ENCODE measurements at places on chromosomes 11 and 22.

DNA sequence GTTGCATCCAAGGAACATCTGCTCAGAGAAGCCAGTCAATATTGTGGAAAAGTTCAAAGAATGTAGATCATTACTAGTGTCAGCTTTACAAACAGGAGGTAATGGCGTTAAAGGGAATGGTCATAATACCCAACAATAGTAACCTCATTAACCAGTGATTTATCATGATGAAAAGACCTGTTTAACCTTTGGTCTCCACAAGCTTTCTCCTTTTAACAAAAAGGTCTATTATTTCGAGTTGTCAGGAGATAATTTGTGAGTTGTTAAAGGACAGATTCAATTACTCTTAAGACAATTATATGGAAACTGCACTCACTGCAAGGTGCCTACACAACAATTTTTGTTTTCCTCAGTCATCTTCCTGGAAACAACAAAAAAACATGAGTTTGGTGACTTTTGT, 73.8 kb upstream of the HTATIP2 start:
- no peak for DNase-seq

GRCh38 chr22:30182350-30182745, 64.2 kb downstream of the LIF start:
- no peak for DNase-seq

DNA sequence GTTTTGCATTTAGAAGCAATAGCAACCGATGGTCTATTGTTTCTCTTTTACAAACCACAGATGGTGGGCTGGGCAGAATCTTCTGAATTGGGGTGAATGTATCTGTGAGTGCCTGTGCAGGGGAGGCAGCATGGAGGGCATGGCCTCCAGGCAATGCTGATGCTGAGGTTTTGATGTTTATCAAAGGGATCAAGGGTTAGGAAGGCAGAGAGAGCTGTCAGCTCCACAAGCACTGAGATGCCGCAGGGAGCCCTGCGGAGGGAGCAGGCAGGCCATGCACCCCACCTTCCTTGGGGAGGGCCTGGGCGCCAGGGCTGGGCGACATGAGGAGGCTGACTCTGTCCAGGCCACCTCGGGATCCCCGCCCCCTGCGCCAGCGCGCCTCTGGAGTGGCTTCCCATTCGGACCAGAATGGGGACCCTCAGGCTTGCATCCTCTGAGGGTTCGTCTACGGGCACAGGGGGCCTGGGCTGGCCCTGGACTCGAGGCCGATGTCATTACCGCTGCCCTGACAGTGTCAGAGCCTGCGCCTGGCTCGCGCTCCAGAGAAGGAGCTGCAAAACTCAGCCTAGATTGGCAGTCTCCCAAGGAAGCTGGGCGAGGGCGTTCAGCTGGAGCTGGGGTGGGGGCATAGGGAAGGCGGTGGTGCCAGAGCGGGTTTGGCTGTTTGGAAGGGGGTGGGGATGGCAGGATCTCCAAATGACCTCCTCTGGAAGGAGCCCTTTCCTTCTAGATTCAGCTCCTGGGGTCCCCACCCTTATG, 13.9 kb upstream of the TH start:
- DNase-seq, result no peak

- no peak for DNase-seq
These were observed 79.2 kb upstream of the CEP126 start for GRCh38 chr11:101835506-101836063.

DNA sequence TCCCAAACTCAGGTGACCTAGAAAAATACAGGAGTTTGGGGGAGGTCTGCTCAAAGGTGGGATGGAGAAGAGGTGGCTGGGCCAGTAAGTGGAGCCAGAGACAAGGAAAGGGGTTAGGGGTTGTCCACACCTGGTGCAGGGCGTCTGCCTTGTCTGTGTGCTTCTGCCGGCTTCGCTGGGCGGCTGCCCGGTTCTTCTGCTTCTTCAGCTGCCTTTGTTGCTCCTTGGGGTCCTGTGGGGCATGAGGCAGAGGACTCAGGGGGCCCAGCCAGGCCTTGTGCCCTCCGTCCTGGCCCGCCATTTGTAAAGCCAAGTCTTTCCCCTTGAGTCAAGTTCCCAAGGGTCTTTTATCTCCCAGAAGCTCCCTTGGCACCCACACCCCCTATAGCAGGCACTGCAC, 2.5 kb downstream of the BATF2 start:
- no peak for DNase-seq

DNA sequence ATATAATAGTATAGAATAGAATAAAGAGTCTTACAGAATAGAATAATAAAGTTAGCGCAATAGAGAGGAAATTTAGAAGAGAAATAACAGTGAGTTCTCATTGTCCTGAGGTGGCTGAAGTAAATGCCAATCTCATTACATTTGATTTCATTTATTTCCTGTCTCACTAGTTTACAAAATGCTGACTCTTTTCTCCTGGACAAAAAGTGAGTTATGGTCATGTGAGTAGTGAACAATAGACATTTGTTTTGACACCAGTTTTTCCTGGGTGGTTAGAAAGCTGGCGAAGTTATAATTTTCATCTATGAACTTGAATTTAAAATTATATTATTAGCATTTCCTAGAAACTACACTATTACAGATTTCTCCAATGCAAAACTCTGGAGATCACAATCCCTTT, 143.7 kb downstream of the TYR start:
- DNase-seq, result no peak

- no peak for DNase-seq
These were observed 31.7 kb upstream of the KRTAP5-6 start for GRCh38 chr11:1665313-1665712.

GRCh38 chr11:73401217-73401923, 25.2 kb downstream of the RELT start:
- no peak for DNase-seq

DNA sequence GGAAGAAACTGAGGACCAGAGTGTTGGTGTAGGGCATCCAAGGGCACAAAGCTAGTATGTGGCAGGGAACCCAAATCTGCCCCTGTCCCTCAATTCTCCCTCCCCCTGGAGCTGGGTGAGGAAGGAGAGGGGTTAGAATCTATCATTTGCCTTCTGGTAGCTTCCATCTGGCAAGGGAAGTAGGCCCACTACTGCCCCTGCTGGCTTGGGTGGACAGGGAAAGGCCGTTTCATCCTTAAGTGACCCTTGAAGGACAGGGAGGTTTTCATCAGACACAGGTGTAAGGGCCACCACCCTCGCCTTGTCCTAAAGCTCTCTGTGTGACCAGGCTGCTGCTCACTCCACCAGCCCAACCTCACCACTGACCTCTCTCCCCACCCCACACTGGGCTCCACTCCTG, 22.1 kb downstream of the NECTIN1 start:
- no peak for DNase-seq

DNA sequence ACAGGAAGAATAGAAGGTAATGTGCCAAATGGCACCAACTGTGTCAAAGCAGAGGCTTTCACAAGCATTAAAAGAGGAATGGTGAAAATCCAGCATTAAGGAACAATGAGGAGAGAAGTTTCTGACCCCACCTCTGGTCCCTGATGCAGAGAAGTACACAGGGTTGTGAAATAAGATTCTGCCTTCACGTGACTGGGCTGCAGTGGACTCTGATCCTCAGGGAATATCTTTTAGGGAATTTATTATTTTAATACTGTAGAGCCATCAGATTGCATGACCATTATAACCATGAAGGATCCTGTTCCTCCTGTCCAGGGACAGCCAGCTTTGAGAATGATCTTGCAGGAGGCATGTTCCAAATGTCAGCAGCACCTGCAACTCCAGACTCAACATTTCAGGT, 74.4 kb upstream of the FAR1 start:
- no peak for DNase-seq

DNA sequence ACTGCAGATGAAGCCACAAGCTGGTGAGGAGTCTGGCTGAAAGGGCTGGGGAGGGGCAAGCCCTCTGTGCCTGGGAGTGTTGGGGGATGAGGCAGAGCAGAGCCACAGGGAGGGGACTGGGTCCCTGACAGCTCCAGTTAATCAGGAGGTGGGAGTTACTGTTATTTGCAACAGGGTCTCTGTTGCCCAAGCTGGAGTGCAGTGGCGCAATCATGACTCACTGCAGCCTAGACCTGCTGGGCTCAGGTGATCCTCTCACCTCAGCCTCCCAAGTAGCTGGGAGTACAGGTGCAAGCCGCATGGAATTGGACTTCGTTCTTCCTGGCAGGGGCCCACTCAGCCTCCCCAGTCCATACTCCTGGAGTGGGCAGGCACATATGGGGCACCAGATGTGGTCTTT, 7.7 kb downstream of the SCN2B start:
- DNase-seq, result no peak

DNA sequence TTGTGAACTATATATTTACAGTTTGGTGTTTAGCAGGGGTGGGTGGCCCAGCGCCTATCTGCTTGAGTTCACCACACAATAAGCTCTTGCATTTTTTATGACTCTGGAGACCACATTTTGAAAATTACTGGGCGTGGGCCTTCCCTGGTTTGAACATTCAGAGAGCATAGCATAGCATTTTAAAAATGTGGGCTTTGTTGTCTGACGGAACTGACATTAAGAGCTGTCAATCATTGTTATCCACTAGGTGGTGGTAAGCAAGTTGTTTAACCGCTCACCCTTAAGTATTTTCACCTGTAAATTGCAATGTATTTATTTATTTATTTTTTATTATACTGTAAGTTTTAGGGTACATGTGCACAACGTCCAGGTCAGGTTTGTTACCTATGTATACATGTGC, 1.0 kb downstream of the NLRP14 start:
- DNase-seq, result no peak

GRCh38 chr22:19767427-19768341, 7.1 kb downstream of the TBX1 start:
- no peak for DNase-seq

DNA sequence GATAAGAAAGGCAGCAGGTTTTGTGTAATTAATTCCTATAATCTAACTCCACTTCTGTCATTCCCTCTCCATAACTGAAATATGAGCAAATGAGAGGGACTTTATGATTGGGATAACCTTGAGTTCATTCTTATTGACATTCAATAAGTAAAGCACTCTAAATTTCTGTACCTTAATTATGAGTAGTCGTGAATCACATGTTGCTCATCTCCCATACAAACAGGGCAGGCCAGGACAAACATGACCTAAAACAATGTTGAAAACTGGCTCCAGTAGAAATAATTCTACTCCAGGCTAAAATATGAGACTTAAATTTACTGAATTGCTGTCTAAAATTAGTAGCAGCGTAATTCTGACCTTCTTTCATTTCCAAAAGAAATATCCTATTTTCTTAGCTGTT, 505.4 kb downstream of the NELL1 start:
- DNase-seq, result no peak

DNA sequence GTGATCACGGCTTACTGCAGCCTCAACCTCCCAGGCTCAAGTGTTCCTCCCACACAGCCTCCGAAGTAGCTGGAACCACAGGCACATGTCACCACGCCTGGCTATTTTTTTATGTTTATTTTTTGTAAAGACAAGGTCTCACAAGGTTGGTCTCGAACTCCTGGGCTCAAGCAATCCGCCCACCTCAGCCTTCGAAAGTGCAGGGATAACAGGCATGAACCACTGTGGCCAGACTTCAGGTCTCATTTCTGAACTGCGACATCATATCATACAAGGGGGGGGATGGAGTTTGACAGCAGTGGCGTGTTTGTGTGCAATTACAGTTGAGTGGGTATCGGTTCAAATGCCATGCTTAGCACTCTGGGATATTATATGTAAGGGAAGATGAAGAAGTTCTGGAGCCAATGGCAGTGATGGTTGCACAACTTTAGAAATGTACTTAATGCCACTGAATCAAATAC, 6.9 kb downstream of the NAALADL1 start:
- no peak for DNase-seq

DNA sequence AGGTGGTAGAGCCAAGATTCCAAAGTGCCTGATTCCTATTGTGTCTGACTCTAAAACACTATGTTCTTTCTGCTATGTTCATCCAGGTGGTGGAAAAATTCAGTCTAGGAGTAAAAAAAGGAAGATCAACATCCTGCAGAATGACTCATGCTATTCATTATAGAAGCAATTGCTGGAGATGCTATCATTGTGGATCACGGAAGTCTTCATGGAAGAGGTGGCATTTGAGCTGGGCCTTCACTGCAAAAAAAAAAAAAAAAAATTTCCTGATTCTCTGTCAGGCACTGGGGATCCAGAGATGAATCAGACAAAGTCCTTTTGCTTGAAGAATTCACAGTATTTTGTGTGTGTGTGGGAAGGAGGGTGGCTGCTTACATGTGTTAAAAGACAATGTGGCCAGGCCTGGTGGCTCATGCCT, 1.4 kb upstream of the UVRAG start:
- no peak for DNase-seq

DNA sequence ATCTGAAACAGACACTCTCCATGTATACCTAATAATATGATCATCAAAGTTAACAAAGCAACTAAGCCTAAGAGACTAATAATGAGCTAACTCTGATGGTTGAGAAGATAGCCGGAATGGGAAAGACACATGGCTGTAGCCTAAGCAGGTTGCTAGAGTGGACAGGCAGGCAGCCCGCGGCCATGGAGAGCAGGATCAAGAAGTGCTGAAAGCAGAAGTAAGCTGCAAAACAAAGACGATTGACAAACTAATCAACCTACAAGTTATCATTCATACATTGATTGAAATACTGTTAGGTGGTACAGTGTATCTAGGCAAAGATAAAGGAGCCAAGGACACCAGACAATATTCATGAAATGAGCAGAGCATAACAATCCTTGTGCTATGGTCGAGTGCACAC, 29.3 kb downstream of the SLN start:
- no peak for DNase-seq

DNA sequence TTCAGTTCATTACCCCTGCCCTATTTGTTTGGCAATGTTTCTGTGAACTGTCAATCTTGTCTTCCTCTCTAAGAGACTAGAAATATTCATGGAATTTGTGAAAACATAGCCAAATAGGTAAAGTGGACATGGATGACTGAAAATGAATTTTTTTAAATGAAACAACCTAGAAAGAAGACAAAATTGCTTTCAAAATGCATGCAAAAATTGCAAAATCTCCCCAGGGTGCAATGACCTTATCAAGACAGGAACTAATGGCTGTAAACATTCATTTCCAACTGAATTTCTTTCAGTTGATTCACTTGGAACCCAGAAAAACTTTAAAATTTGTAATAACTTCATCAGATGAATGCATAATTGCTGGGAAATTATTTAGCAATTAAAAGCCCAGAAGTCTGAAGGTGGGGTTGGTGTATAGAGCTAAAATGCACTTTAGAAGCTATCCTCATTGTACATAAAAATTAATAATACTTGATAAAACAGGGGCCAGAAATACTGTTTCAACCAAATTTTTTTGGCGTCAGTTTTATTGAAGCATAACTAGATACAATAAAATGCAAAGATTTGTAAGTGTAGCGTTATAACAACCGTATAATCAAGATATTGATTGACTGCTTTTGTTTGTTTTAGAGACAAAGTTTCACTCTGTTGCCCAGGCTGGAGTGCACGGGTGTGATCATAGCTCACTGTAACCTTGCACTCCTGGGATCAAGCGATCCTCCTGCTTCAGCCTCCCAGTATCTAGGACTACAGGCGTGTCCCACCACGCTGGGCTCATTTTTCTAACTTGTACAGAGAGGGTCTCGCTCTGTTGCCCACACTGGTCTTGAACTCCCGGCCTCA, 27.6 kb upstream of the SLC35C1 start:
- no peak for DNase-seq

- no peak for DNase-seq
These were observed 119.1 kb upstream of the NCAM1 start for GRCh38 chr11:112842151-112842550.

- DNase-seq, result no peak
These were observed 9.9 kb downstream of the GVQW3 start for GRCh38 chr11:76391021-76391420.

- DNase-seq, result no peak
These were observed 255.1 kb downstream of the TTC28 start for GRCh38 chr22:28424427-28425080.

GRCh38 chr11:122709039-122709760, 53.7 kb downstream of the UBASH3B start:
- DNase-seq, result no peak

All from stimulated activated CD4-positive, alpha-beta T cell treated with anti-CD3 and anti-CD28 coated beads, Interleukin-1b, Interleukin-23, amount 100 ng/mL, for 1 hour (primary cell).